Activated T-helper 2 cell treated with anti-CD3 and anti-CD28 coated beads, Interferon-gamma antibody, Interleukin-2, Interleukin-4, amounts not matched to agents 10 μg/mL and 5 μg/mL and 100 μg/mL, durations not matched to agents 14 hours and 24 hours and 36 hours (primary cell): ENCODE measurements at places on chromosomes 6 and 20. TPM values are rescaled to one million over a fixed set of nuclear protein-coding genes. Genes with fewer than 3 reads are reported as not detected.

The TINAG gene
- total RNA-seq = not detected in 2 replicates

The SLC52A3 gene
- not detected in 2 replicates for total RNA-seq

The PPP1R3G gene
- 0.11 and 0.16 TPM in 2 replicates for total RNA-seq

The PRPH2 gene
- not detected in 2 replicates for total RNA-seq

The EYS gene
- not detected in 2 replicates for total RNA-seq

The LPIN3 gene
- total RNA-seq = 1.2 and 1.6 TPM in 2 replicates

The CTAGE9 gene
- total RNA-seq = not detected in 2 replicates

The OR2H1 gene
- total RNA-seq = not detected in 2 replicates

The SLC13A3 gene
- not detected in 2 replicates for total RNA-seq

The COL11A2 gene
- 0.34 and 0.37 TPM in 2 replicates for total RNA-seq
